HL-60 (cell line): ENCODE measurements at places on chromosomes 12 and 14.

DNA sequence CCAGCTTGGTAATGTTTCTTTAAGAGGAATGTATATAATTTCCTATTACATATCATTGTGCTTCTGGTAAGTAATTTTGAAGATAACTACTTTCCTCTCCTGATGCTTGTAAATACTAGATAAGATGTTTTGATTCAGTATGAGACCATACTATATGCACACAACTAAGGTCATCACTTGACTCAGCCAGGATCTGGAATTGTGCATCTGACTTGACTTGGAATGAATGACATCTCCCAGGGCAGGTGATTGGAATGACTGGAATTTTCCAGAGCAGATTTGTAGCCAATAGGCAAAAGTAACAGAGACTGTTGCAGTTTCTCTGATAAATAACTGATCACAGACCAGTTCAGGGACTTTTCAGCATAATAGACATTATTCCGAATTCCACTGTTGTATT is 11.1 kb downstream of the BEST3 start:
- DNase-seq = no peak

GRCh38 chr12:58576081-58576480 is 344.2 kb downstream of the LRIG3 start:
- no peak for DNase-seq

- no peak for DNase-seq
These were observed 33.4 kb upstream of the BHLHE41 start for GRCh38 chr12:26158078-26158764.

DNA sequence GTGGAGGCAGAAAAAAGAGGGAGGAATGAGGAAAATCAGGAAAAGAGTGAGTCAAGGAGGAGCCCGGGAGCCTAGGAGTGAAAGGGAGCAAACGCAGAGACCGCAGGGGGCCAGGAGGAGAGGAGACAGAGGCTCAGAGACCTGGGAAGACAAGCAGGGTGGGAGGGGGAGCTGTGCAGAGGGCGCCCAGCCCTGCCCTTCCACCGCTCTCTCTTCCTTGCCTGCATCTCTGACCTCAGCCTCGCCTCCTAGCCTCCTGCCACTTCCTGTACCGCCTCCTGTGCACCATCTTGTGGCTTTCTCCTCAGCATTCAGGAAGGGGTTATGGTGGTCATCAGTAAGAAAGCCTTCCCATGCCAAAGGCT is 1.3 kb downstream of the CLSTN3 start:
- no peak for DNase-seq

DNA sequence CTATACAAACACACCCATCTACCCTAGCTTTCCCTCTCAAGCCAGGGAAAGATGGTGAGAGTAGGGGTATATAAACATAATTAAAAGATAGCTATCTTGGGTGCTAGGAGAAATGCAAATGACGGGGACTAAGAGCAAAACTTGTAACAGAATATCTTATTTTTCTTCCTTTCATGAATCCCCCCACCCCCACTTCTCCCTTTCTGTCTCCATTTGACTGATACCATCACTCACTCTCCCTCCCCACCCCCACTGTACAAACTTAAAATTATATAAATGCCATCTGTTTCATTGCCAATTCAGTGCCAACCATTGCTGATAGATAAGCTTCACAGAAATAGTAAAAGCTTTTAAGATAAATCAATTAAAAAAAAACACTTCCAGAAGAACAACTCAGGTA is 268.6 kb downstream of the SLC6A15 start:
- no peak for DNase-seq

DNA sequence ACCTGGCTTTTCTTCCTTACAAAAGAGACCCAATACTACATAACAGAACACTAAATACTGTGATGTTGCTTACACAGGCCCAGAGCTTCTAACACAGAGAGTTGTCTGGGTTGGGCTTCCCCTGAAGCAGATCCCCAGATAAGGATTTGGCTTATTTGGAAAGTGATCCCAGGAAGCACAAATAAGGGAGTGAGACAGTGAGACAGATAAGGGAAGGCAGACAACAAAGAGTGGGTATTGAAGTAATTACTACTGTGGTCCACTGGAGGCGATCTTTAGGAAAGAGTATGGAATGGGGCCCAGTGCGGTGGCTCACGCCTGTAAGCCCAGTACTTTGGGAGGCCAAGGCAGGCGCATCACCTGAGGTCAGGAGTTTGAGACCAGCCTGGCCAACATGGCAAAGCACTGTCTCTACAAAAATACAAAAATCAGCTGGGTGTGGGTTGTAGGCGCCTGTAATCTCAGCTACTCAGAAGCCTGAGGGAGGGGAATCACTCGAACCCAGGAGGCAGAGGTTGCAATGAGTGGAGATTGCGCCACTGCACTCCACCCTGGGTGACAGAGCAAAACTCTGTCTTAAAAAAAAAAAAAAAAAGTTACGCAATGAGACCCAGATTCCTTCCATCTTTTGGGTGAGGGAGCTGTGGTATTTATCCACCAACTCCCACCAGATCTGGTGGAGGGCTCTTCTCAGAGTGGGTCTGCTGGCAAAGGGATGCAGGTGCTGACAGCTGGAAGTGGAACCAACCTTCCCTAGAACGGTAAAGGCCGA is 10.2 kb upstream of the C12orf43 start:
- no peak for DNase-seq

GRCh38 chr14:89618330-89618708 is 201.3 kb upstream of the FOXN3 start:
- no peak for DNase-seq

DNA sequence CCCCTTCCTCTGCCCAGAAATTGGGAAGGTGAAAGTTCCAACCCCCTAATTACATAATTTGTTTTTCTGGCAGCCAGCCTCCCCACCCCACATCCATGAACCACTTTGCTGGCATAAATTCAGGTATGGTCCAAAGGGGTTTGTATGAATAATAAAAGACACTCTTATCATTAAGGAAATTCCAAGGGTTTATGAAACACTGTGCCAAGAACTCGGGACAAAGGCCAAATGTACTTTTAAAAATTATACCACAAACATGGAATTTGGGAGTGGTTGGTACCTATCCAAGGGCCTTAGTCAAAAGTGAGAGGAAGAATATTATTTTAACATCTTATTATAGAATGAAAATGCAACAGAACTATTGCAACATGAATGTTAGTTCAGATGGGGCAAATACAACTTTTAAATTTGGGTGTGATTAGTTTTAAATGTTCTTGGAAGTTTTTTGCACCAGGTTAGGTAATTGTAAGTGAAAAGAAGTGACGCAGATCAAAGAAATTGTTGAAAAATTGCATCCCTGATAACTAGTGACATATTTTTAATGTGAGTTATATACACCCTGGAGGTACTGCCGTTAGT is 217.8 kb downstream of the TMEM117 start:
- DNase-seq = no peak

- no peak for DNase-seq
These were observed 44.4 kb upstream of the NCOR2 start for GRCh38 chr12:124611559-124612409.

GRCh38 chr12:46524778-46525177 is 152.2 kb upstream of the SLC38A2 start:
- DNase-seq = no peak

- DNase-seq = no peak
These were observed 73.1 kb downstream of the ZFP36L1 start for GRCh38 chr14:68719634-68720384.

GRCh38 chr12:58288190-58288589 is 346.8 kb downstream of the ATP23 start:
- DNase-seq = no peak

DNA sequence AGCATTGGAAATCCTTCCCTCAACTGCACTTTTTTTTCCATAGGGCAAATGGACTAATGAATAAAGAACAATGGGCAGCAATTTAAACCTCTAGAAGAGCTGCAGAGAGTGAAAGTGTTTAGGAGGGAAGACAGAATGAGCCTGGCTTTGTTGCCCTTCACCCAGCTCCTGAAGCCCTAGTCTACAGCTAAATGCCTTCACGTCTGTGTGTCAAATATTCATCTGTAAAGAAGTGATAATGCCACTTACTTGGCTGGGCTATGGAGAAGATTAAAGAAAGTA is 45.6 kb downstream of the FLRT2 start:
- no peak for DNase-seq

DNA sequence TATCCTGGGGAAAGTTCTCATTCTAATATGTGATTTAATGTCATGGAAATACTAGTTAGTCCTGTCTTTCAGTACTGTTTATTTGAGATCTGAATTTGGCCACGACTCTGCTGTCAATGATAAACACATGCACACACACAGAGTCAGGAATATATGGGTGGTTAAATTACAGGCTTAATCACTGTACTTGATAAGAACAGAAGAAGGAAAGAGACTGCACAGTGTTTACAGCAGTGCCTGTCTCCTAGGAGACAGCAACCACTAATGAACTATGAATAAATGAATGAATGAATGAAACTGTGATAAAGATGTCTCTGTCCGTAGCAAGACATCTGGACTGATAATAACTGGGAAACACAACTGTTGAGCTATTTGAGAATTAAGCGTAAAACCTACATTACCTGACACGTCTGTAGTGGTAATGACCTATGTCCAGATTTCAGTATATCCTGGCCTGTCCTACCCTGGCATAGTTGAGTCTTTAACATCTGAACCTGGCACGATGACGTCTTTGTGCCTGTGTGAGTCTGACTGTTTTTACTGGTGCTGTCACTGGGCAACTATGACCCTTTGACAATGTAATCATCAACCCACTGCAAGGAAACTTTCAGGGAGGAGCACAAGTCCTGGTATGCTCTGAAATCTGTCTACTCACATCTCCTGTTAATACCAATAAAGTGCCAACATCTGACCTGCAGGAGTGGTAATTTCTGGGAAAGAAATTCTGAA is 524.6 kb downstream of the TMEM132D start:
- DNase-seq = no peak

- peak; percentile 53 for DNase-seq
These were observed 80.0 kb upstream of the RGS6 start for GRCh38 chr14:71852181-71852580.

DNA sequence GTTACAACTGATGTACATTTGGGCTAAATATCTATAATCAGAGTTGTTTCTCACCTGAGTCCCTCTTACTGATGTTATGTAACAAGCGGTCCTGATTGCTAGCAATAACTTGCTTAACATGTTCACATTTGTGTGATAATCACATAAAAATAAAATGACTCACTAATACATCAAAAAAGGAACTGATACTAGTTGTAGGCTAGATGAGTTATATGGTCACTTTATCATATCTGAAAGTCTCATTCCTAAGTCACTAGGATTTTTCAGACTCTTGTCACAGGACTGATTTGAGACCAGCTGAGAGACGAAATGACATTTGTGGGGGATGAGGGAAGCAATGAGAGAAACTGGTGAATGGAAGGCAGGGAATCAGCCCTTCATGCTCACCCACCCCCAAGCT is 34.3 kb downstream of the NKX2-1 start:
- DNase-seq = no peak

GRCh38 chr12:9101018-9101687 is 14.6 kb downstream of the A2M start:
- no peak for DNase-seq

DNA sequence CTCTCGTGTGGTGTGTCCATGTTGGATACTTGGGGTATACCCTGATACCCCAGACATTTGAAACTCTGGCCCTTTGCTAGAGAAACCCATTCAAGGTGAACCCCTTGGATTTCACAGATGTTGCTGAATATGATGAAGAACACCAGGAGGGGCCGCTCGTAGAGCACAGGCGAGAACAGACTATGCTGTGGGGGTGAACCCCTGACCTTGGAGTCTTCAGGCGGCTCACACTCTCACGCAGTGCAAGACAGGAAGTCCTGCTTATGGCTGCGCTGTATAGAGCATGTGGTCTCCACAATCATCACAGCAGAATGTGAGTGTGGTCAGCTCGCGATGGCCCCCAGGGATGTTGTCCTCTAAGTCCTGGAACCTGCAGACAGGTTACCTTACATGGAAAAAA is 60.4 kb downstream of the SLC15A4 start:
- no peak for DNase-seq

DNA sequence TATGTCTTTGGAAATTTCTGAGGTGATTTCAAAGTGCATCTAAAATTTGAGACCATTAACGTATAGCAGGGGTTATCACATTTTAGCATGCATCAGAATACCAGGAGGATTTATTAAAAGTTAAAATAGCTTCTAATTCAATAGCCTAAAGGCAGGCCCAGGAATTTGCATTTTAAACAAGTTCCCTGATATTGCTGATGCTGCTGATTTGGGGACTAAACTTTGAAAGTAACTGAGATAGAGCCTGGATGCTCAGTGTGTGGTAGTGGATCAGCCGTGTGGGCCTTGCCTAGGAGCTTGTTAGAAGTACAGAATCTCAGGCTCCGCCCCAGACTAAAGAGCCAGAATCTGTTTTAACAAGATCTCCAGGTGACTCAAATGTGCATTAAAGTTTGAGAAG is 375.0 kb upstream of the FBXO33 start:
- no peak for DNase-seq

DNA sequence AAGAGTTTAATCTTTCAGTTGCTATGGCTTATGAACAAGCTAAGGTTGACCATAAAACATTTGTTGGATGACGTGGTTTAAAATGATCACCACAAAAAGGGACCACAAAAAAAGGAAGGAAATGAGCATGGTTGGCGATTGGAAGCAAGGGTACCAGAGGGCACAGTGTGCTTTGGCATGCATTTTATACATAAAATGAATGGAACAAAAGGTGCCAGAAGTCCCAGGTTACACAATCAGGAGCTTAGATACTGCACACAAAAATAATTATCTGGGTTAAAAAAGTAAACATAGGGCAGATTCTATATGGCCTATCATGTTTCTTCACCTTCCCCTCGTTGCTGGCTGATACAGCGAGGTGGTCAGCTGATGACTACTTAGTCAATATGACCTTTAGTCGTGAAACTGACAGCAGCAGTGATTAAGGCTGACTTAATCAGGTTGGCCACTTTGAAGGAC is 50.7 kb downstream of the ZC3H14 start:
- peak; percentile 50 for DNase-seq

- no peak for DNase-seq
These were observed 197.0 kb upstream of the PRICKLE1 start for GRCh38 chr12:42786400-42787148.

GRCh38 chr14:49886523-49886922 is 6.4 kb upstream of the ARF6 start:
- no peak for DNase-seq

GRCh38 chr14:38723277-38723676 is 379.8 kb downstream of the SEC23A start:
- no peak for DNase-seq

GRCh38 chr14:22400655-22401259 is 188.3 kb downstream of the DAD1 start:
- no peak for DNase-seq
